Stimulated activated CD8-positive, alpha-beta memory T cell treated with anti-CD3 and anti-CD28 coated beads, Interleukin-15, amount 100 ng/mL, for 48 hours (primary cell): ENCODE measurements at places on chromosomes 4 and X.

DNA sequence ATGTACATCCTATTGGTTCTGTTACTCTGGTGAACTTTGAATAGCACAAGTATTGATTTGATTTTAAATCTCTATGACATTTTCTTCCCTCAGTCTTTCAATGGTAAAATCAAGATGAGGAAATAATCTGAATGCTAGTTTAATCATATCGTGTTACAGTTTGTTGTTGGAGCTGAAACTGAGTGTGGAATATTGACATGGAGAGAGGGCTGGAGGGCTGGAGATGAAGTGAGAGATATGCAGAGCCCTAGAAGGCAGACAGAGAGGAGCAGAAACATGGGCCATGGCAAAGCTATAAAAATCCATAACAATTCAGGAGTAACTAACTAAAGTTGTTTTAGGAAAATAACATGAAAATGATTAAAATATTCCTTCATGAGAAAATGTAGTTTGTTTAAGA, 141.1 kb downstream of the BANK1 start:
- DNase-seq = no peak

DNA sequence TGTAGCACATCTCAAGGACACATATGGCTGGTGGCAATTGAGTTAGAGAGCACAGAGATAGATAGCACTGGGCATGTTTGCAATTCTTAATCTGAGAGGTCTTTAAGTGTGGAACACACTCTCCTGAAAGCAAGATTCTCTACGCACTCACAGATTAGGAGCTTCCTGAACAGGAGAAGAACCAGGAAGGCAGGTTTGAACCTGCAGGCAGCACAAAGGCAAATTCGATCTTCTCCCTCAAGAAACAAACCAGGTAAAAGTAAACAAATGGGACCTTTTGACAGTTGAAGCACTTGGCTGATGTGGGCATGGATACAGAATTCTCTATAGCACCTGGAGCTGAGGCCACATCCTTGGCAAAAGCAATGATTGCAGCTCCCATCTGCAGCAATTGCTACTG, 24.3 kb downstream of the HS3ST1 start:
- DNase-seq = no peak

DNA sequence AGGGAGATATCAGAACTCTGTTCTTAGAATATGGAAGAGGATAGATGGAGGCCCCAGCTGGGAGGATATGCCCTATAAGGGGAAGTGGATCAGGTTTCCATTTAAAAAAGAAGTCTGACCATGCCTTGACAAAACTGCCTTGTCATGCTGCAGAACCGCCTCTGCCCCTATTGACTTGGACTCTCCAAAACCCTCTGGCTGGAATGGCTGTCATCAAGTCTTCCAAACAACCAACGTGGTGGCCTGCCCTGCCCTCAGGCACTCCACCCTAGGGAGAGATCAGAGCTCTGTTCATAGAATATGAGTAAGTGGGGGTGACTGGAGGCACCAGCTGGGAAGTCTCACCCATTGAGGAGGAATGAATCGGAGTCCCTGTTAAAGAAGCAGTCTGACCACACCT, 114.9 kb downstream of the VSIG4 start:
- DNase-seq = no peak

DNA sequence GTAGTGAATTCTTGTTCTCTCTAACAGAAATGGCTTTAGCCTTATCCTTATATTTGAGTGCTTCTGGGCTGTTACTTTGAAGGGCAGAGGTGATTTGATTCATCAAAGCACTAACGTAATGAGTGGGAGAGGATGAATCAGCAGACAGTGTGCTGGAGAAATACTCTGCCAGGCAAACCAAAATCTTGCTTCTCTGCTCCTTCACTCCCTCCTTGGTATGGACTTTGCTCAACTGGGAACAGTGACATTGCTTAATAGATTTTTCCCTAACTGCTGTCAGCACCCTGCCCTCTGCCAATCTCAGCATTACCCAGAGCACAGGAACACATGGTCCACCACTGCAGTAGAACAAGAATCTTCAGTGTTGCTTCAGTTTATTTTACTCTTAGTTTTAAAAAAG, 56.0 kb downstream of the PDLIM5 start:
- DNase-seq = no peak

DNA sequence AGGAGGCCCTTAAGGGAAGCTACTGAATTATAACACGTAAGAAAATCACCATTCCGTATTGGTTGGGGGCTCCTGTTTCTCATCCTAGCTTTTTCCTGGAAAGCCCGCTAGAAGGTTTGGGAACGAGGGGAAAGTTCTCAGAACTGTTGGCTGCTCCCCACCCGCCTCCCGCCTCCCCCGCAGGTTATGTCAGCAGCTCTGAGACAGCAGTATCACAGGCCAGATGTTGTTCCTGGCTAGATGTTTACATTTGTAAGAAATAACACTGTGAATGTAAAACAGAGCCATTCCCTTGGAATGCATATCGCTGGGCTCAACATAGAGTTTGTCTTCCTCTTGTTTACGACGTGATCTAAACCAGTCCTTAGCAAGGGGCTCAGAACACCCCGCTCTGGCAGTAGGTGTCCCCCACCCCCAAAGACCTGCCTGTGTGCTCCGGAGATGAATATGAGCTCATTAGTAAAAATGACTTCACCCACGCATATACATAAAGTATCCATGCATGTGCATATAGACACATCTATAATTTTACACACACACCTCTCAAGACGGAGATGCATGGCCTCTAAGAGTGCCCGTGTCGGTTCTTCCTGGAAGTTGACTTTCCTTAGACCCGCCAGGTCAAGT, 6.9 kb upstream of the MSANTD1 start:
- DNase-seq = no peak

GRCh38 chr4:123452616-123453015, 56.0 kb downstream of the SPRY1 start:
- no peak for DNase-seq
